CD4-positive, alpha-beta T cell treated with Interleukin-17A for 1 hour (primary cell): ENCODE measurements at places on chromosomes 12 and 14.

DNA sequence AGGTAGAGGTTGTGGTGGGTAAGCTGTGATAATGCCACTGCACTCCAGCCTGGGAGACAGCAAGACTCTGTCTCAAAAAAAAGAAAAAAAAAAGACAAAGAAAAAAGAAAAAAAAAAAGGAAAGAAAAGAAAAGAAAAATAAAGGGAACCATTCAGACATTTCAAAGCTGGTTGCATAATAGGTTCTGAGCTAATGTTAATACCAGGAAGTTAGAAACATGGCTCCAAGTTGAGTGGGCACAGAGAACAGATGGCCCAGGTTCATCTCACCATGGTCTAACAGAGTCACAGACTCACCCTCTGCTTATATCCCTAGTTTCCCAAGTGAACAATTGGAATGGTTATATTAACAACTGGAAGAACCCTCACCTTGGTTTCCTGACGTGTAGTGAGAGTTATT lies 17.4 kb upstream of the ZDHHC17 start:
- no peak for DNase-seq

DNA sequence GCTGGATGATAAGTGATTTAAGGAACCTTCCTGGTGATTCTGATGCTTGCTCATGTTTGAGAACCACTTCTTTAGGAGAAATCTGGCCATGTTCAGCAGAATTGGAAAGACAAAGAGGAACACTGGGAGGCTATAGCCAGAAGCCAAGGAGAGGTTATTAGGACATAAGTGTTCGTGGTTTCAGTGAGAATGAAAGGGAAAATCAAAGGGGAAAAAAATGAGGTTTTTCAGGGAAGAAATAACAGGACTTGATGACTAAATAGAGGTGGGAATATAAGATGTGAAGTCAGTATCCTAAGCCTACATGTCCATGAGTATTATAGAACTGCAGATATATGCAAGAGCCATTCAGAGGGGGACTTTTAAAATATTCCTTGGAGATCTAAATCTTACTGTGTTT lies 95.6 kb downstream of the DAAM1 start:
- DNase-seq: no peak

DNA sequence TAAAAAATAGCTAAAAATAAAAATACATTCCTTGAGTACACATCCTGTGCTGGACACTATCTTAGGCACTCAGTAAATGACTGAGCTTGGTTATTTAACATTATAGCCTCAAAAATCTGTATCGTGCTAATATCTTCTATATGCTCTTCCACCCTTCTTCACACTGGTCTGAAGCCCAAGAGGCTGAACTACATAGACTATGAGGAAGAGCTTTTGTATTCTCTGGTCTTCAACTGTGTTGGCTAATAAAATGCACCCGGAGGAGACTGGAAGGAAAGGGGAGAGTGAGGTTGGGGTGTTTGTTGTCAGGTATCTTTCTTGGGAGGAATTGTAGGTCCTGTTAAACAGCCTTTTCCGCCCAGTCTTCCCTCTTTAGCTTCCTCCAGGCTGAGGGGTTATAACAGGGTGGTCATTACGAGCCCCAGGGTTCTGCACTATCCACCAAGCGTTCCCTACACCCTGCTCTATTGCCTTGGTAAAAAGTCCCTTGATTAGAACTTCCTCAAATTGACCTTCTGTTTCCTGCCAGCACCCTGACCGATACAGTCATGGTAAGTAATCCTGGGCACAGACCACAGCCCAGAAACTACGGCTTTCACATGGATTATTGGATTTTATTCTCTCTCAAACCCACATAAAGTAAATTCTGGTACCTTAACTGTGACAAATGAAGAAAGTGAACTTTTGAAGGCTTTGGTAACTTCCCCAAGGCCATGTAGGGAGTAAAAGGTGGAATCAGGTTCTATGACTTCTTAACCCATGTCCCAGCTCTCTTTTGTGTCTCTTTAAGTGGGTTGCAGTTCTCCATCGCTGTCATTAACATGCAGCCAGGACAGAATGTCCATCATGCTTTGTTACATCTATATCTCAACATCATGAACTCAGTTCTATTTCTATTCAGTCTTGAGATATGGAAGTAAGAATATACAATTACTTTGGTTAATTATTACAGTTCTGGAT lies 71.3 kb downstream of the PTHLH start:
- DNase-seq: no peak

DNA sequence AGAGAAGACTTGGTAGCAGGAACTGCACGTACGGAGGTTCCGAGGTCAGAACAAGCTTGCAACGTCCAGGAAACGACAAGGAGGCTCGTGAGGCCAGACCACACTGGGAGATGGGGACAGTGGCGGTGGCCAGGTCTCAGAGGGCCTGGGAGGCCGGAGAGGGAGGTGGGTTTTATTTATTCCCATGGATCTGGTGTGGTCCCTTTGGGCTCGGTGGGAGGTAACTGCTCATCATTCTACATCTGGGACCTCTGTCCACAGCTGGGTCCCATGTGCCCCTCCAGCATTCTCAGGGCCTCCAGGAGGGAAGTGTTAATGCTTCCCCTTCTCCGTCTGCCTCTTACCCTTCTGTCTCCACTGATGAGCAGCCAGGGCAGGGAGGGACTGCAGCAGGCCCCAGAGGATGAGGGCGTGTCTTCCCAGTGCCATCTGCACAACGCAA lies 35.7 kb upstream of the NCOR2 start:
- DNase-seq: no peak

DNA sequence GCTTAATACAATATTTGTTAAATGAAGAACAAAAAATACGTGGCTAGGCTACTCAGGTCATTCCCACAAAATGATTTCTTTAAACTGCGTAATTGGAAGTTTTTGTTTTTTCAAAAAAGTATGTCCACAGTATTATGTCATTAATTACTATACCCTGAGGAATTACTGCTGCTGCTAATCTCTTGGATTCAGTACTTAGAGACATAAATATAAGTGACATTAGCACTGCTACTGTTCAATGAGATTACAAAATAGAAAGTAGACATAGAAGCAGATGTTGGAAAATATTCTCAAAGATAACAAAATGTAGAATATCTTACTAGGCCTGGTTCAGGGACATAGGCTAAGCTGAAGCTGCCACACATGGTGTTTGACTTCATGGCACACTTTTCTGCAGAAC lies 36.3 kb downstream of the HMGA2 start:
- DNase-seq: no peak

- no peak for DNase-seq
These were observed 8.9 kb downstream of the FANCM start for GRCh38 chr14:45144658-45145057.

GRCh38 chr14:89797148-89797547 lies 157.4 kb downstream of the EFCAB11 start:
- DNase-seq: no peak

- no peak for DNase-seq
These were observed 173.6 kb downstream of the TTC8 start for GRCh38 chr14:88998027-88998426.

DNA sequence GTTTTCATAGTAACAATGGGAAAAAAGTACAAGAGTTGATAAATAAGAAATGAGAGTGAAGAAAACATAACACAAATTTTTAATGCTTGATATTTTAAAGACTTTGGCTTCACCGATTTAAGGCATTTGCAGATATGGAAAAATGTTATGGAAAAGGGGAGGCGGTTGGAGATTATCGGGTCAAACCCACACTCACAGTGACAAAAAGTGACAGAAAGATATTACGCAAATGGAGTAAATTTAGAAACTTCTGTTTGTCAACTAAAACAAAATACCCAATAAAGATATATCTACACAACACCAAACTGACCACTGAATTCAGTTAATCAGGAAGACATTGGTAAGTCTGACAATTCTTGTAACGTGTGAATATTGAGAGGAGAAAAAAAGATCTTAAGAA lies 2.5 kb downstream of the PPP1R12A start:
- DNase-seq: no peak
